ENCODE measurements at places on chromosomes 1 and 21. TPM values are rescaled to one million over a fixed set of nuclear protein-coding genes. Genes with fewer than 3 reads are reported as not detected.

DENND2C gene
- total RNA-seq = 3.8 TPM

ANKRD65 gene
- total RNA-seq = not detected

SERPINC1 gene
- total RNA-seq = 0.51 TPM

C1orf167 gene
- total RNA-seq = 0.36 TPM

NPHP4 gene
- total RNA-seq = 7.6 TPM

DBT gene
- total RNA-seq = 11.0 TPM

AGBL4 gene
- total RNA-seq = not detected

CNR2 gene
- not detected for total RNA-seq

KPRP gene
- total RNA-seq = not detected

TRAPPC10 gene
- 37.0 TPM for total RNA-seq

ADCY10 gene
- total RNA-seq = 0.07 TPM

DNA sequence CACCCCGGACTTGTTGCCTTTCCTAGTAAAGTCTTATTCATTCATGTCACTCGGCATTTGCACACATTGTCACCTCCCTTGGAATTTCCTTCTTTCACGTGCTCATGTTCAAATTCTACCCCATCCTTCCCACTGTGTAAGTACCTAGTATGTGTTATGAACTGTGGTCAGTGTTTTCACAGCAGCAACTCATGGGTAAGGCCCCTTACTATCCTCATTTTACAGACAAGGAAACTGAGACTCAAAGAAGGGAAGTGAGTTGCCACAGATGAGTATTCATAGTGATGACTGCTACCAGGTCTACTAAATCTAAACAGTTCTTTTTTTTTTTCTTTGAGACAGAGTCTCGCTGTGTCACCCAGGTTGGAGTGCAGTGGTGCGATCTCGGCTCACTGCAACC, 10.5 kb downstream of the CITED4 start:
- H3K36me3 ChIP-seq = no peaks in the 10 kb centered on the region
- H3K4me3 ChIP-seq = no peak overlapping the region
- H3K27me3 ChIP-seq = no peaks in the 10 kb centered on the region

- no peak overlapping the region for H3K4me3 ChIP-seq
- H3K4me1 ChIP-seq = peaks cover 66% of the 10 kb centered on the region
- DNase-seq = no peak
- H3K27me3 ChIP-seq = no peaks in the 10 kb centered on the region
Measured at GRCh38 chr1:234921266-234922062, 207.2 kb downstream of the TOMM20 start.

DNA sequence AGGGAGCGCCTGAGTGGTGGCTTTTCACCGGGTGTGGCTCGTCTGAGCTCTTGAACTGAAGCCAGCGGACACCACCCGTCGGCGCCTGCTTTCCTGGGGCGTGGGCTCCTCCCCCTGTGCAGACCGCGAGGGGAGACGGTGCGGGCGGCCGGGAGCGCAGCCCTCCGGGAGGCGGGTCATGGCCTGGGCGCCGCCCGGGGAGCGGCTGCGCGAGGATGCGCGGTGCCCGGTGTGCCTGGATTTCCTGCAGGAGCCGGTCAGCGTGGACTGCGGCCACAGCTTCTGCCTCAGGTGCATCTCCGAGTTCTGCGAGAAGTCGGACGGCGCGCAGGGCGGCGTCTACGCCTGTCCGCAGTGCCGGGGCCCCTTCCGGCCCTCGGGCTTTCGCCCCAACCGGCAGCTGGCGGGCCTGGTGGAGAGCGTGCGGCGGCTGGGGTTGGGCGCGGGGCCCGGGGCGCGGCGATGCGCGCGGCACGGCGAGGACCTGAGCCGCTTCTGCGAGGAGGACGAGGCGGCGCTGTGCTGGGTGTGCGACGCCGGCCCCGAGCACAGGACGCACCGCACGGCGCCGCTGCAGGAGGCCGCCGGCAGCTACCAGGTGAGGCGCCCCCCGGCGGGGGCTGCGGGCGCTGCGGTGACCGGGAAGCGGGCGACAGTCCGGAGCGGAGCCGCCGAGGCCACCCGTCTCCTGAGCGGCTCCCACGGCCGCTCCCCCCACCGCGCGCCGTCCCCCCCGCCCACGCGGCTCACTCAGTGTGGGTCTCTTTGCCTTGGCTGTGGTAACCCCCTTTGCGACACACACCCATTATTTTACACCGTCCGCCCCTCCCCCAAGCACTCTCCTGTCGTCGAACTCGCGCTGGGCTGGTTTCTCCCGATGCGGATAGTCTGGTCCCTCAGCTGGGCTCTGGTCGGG, at the start of gene TRIM58:
Gene TRIM58 (plus strand): TSS at position 119 of the 916 bp plus-strand sequence. CDS start 60 bp downstream, at position 179.
- peaks cover 4% of the 10 kb centered on the region for H3K4me1 ChIP-seq
- no peaks in the 10 kb centered on the region for H3K27me3 ChIP-seq
- H3K4me3 ChIP-seq = peak within 1 kb of the TSS; percentile 58

DNA sequence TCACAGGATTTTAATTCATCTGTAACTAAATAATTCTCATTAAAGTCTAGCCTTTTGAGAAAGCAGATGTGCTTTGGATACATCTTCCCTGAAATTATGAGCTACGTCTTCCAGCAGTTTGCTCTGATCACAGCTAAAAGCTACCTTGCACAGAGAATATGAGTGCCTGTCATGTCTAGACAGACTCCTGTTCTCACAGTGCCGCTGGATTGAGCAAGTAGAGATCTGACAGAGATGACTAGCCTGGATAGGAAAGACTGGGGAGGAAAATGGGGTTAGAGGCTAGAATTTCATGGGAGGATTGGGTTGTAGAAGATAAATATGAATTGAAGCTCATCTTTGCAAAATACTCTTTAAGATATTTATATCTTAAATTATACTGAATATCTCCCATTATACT, 24.1 kb downstream of the CEPT1 start:
- peaks cover 9% of the 10 kb centered on the region for H3K36me3 ChIP-seq
- H3K27me3 ChIP-seq = no peaks in the 10 kb centered on the region
- H3K27ac ChIP-seq = no peak overlapping the region
- DNase-seq = no peak
- peaks cover 4% of the 10 kb centered on the region for H3K4me1 ChIP-seq

- no peak for DNase-seq
- no peak overlapping the region for H3K27ac ChIP-seq
- peaks cover 22% of the 10 kb centered on the region for H3K4me1 ChIP-seq
- no peak overlapping the region for H3K4me3 ChIP-seq
Measured at GRCh38 chr1:15286452-15286851, 39.4 kb downstream of the FHAD1 start.

GRCh38 chr1:153626904-153627714, at the start of gene S100A13:
Gene S100A13 (minus strand): TSS chr1:153627505. CDS start chr1:153626472, 1,033 bp downstream.
- peaks cover 76% of the 10 kb centered on the region for H3K4me1 ChIP-seq
- peak within 1 kb of the TSS; percentile 86 for H3K4me3 ChIP-seq
- peak; percentile 92 for DNase-seq
- H3K27me3 ChIP-seq = no peaks in the 10 kb centered on the region
- H3K27ac ChIP-seq = peak within 1 kb of the TSS; percentile 97

DNA sequence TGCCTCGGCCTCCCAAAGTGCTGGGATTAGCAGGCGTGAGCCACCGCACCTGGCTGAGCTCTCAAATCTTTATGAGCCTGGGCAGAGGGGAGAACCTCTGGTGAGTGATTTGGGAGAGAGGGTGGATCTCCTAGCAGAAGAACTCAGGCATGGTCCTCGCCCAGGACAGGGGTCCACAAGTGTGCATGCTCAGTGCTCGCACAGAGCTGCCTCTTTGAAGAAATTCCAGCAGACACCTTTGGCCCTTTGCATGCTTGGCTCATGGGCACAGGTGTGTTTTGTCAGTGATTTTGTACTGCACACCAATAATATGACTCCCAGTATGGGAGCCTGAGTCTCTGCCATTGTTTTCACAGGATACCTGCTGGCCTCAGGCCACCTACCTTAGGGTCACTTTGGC, 11.8 kb upstream of the PRAMEF12 start:
- no peaks in the 10 kb centered on the region for H3K36me3 ChIP-seq
- H3K27ac ChIP-seq = no peak overlapping the region
- H3K4me1 ChIP-seq = no peaks in the 10 kb centered on the region
- H3K4me3 ChIP-seq = no peak overlapping the region
- DNase-seq = no peak

DNA sequence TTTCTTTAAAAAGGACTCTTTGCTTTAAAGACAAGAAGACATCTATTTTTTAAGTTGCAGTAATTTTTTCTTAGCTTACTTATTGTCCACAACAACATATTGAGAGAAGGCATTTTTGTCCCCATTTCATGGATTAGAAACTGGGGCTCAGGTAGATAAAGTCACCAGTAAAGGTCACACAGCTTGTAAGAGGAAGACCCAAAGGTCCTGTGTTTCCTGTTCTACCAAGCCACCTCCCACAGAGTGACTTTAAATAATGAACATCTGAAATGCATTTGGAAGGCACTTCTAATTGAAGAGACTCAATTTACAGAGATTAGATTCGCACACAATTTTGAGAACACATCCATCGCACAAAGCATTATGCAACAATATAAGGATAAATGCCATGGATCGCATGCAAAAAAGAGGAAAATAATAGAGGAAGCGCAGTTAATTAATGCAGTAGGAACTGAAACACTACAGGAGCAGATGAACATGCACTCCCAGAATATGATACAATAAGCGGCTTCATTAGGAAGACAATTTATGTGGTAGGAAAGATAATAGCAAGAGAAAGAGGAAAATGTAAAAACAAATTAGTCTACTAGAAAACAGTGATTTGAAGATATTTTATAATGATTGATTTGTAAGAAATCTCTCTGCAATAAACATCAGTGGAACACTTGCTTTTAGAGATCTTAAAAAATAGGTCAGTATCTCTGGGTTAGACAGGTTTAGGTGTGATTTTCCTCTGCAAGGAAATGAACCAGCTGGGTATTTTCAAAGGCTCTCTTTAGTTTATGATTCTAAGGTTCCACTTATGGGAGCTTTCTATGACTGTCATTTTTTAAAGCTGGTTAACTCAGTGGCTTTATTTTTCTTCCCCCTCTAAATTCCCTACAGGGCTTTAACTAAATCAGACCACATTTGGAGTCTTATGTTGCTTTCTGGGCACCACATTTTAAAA, 27.1 kb upstream of the CD2 start:
- H3K27ac ChIP-seq = no peak overlapping the region
- H3K36me3 ChIP-seq = no peaks in the 10 kb centered on the region
- no peaks in the 10 kb centered on the region for H3K4me1 ChIP-seq
- H3K27me3 ChIP-seq = peaks cover 5% of the 10 kb centered on the region
- no peak overlapping the region for H3K4me3 ChIP-seq

DNA sequence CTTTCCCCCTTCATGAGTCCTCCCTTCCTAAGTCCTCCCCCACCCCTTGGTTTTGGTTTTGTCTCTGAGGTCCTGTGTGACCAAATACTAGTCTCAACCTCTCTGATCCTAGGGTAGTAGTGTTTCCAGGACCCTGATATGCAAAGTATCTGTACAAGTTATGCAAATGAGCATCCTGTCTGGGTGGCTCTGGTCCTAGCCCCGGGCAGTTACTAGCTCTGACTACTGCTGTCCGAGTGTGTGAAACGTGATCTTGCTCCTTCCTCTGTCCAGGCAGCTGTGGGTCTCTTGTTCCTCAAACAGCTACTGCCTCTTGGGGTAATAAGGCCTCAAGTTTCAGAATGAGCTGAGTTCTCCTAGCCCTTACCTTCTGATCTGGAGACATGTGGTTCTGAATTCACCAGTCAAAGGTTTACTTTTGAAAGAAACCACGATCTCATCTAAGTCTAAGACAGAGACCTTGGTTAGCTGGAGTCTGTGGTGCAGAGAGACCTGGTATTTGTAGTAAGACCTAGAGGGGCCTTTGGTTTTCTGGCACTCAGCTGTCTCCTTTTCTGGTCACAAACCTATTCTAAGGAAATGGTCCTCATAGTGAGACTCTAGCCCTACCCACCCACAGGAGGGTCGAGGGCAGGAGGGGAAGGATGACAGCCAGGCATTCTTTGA, 31.0 kb upstream of the IL19 start:
- H3K27ac ChIP-seq = no peak overlapping the region
- no peak overlapping the region for H3K4me3 ChIP-seq
- DNase-seq = no peak
- H3K27me3 ChIP-seq = no peaks in the 10 kb centered on the region
- H3K36me3 ChIP-seq = peaks cover 1% of the 10 kb centered on the region

- no peak for DNase-seq
- no peak overlapping the region for H3K27ac ChIP-seq
- H3K36me3 ChIP-seq = no peaks in the 10 kb centered on the region
- H3K4me3 ChIP-seq = no peak overlapping the region
- no peaks in the 10 kb centered on the region for H3K4me1 ChIP-seq
Measured at GRCh38 chr1:206012086-206012859, 9.1 kb upstream of the RAB7B start.

DNA sequence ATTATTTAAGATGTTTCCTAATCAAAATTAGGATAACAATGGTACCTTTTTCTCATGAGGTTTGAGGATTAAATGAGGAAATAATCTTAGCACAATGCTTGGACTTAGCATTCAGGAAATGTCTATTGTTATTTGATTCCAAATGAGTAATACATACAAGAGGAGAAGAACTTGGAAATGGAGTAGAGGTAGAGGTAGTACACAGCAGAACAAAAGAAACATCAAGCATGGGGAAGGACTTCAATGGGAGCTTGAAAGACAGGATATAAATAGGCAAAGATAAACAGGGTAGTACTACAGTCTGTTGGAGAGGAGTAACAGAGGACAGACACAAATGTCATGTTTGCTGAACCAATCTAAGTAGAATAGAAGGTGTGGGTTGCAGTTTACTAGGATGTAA, 59.5 kb upstream of the RGS2 start:
- H3K4me1 ChIP-seq = no peaks in the 10 kb centered on the region
- H3K36me3 ChIP-seq = no peaks in the 10 kb centered on the region
- no peak overlapping the region for H3K27ac ChIP-seq
- no peaks in the 10 kb centered on the region for H3K27me3 ChIP-seq
- no peak for DNase-seq
- no peak overlapping the region for H3K4me3 ChIP-seq

- no peaks in the 10 kb centered on the region for H3K27me3 ChIP-seq
- H3K36me3 ChIP-seq = no peaks in the 10 kb centered on the region
- DNase-seq = no peak
Measured at GRCh38 chr1:41666981-41667631, 182.6 kb upstream of the EDN2 start.

- no peak for DNase-seq
- peaks cover 4% of the 10 kb centered on the region for H3K4me1 ChIP-seq
- no peak overlapping the region for H3K4me3 ChIP-seq
Measured at GRCh38 chr1:56399326-56399725, 180.0 kb downstream of the PLPP3 start.

GRCh38 chr1:5667513-5668325, 324.5 kb downstream of the NPHP4 start:
- no peaks in the 10 kb centered on the region for H3K36me3 ChIP-seq
- H3K27me3 ChIP-seq = no peaks in the 10 kb centered on the region
- H3K27ac ChIP-seq = no peak overlapping the region
- H3K4me1 ChIP-seq = no peaks in the 10 kb centered on the region

GRCh38 chr1:245212221-245212710, 57.5 kb downstream of the KIF26B start:
- H3K4me3 ChIP-seq = no peak overlapping the region
- peaks cover 7% of the 10 kb centered on the region for H3K36me3 ChIP-seq
- H3K27me3 ChIP-seq = no peaks in the 10 kb centered on the region
